ENCODE measurements at places on chromosomes 13 and 19.

- DNase-seq, result peak; percentile 25
Measured at GRCh38 chr13:72983085-72983768, 75.6 kb upstream of the KLF5 start.

- peak; percentile 23 for DNase-seq
Measured at GRCh38 chr13:43284162-43284561, 260.8 kb downstream of the DNAJC15 start.

DNA sequence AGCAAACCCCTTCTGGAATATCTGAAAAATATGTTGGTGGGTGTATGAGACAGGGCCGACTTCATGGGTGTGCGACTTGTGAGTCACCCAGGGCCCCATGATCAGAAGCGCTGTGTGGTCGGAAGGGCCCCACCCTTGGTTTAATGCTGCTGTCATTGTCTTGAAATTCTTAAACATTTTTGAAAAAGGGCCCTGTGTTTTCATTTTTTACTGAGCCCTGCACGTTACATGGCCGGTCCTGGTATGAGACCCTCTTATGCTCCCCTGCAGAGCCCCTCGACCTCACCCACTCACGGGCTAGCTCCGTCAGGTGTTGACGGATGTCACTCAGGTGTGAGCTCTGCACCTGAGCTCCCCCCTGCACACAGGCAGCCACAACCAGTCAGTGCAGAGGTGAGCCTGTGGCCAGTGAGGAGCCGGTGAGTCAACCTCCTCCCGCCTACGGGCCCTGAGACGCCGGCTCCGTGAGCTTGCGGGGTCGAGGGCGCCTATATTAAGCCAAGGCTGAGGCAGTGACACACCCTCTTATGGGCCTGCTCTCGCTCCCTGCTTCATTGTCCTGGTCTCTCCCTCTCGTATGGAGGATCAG is 27.7 kb downstream of the GADD45B start:
- DNase-seq, result peak; percentile 75

GRCh38 chr13:34137200-34137599 is 319.3 kb downstream of the RFC3 start:
- no peak for DNase-seq

DNA sequence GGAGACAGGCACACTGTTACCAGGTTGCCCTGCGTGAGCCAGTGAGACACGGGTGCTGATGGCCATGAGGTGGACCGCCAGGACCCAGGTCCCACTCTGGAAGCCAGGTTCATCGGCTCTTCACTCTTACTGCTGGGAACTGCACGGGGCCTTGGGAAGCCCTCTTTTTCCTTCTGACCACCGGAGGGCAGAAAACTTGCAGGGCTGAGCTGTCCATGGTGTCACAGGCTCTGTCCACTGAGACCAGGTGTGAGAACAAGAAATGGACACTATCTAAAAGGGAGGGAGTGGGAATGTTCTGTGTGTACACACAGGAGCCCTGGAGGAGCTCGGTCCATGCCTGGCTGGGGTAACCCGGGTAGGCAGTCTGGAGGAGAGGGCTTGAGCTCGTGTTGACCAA is 93.4 kb downstream of the UQCRFS1 start:
- no peak for DNase-seq

- DNase-seq, result peak; percentile 56
Measured at GRCh38 chr19:18417250-18418028, 1.8 kb upstream of the SSBP4 start.

DNA sequence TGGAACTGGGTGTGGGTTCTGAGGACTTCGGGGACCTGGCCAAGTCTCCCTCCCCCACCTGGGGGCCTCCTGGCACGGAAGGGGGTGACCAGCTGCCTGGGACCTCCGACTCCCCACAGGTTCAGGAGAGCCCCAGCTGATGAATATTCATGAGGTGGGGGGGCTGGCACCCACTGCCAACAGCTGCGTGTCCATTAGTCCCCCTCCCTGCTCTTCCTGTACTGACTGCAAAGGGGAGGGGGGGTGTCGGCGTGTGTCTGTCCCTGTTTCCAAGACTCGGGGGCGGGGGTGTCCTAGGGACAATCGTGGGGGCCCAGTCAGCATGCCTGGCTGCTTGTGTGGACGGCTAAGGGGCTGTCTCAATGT is 10.6 kb upstream of the NFIX start:
- no peak for DNase-seq

GRCh38 chr19:4847190-4847973 is 15.9 kb upstream of the TICAM1 start:
- no peak for DNase-seq

- DNase-seq, result no peak
Measured at GRCh38 chr13:42094516-42095040, 46.1 kb downstream of the DGKH start.

DNA sequence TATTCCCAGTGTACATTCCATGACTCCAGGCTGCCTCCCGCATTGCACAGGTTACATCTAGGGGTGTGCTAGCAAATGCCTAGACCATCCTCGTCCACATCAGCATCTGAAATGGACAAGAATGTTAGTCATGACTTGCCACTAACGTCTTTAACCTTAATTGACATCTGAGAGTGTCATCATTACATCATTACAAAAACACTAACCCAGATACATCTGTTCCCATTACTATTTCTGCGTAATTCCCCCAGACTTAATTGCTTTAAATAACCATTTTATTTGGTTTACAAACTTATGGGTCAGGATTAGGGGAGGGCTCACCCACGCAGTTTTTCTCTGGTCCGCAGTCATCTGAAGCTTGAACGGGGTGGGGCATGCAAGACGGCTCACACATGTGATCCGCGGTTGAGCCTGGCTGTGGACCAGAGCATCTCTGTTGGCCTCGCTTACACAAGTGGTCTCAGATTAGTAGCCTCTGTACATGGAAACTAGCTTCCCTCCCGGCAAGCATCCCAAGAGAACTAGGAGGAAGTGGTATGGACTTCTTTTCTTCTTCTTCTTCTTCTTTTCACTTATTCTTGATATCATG is 15.9 kb downstream of the KL start:
- peak; percentile 21 for DNase-seq

GRCh38 chr13:113452942-113453901 is at the start of gene ADPRHL1:
Gene ADPRHL1, minus strand, starts transcription at chr13:113453488. Its CDS starts 51 bp downstream, at chr13:113453437.
- no peak for DNase-seq

DNA sequence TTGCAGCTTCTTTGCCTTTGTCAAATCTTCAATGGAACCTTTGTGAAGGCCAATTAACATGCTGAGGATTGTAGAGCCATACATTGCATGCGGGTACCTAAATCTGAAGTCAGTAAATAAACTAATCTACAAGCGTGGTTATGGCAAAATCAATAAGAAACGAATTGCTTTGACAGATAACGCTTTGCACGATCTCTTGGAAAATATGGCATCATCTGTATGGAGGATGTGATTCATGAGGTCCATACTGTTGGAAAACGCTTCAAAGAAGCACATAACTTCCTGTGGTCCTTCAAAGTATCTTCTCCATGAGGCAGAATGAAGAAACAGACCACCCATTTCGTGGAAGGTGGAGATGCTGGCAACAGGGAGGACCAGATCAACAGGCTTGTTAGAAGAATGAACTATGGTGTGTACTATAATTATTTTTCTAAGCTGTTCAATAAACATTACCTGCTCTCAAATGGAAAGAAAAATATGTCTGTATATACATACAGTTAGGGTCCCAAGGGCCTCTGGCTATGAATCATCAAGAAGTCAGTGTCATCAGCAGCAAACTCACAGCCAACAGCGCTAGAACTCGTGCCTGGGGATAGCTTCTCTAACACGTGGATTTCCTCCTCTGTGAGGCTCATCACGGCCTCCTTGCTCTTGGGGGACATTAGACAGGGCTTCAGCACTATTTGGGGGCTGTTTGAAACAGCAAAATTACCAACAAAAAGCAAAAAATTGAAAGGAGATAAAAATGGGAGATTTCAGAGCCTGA is 2.9 kb upstream of the CD70 start:
- DNase-seq, result no peak

GRCh38 chr13:79549355-79550106 is 68.6 kb downstream of the NDFIP2 start:
- no peak for DNase-seq

- DNase-seq, result no peak
Measured at GRCh38 chr19:39937787-39938186, 3.4 kb upstream of the FCGBP start.

GRCh38 chr13:83088858-83089257 is 793.4 kb downstream of the SLITRK1 start:
- DNase-seq, result no peak

GRCh38 chr13:41139296-41139966 is 6.8 kb upstream of the KBTBD6 start:
- no peak for DNase-seq

DNA sequence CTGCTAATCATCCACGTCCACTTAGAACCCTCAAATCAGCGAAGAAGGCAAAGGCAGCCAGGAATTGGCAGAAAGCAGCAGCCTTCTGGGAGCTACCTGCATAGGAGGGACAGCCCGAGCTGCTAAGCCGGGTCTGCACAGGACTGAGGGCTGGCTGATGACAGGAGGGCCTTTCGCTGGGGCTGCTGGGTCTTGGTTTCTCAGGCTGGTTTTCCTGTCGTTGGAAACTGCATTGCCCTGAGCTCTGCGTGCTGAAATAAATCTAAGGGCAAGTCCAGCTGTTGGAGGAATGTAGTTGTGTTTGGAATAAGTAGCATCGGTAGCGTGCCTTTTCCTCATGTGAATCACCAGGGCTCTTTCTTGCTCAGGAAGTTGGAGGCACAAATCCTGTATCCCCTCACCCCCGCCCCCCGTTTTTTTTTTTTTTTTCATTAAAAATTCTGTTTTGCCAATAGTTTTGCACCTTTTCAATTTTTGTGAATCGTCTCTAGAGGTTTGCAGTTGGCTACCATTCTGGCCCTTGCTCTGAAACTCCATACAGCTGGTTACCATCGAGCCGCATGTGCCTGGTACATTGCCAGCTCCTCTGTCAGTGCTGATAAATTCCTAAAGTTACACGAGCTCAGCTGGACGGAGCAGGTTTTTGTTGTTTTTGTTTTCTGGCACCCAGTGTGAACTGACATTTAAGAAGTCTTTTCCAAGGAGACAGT is 193.9 kb upstream of the RNF113B start:
- peak; percentile 70 for DNase-seq

GRCh38 chr13:92074658-92075057 is 676.2 kb downstream of the GPC5 start:
- DNase-seq, result no peak

DNA sequence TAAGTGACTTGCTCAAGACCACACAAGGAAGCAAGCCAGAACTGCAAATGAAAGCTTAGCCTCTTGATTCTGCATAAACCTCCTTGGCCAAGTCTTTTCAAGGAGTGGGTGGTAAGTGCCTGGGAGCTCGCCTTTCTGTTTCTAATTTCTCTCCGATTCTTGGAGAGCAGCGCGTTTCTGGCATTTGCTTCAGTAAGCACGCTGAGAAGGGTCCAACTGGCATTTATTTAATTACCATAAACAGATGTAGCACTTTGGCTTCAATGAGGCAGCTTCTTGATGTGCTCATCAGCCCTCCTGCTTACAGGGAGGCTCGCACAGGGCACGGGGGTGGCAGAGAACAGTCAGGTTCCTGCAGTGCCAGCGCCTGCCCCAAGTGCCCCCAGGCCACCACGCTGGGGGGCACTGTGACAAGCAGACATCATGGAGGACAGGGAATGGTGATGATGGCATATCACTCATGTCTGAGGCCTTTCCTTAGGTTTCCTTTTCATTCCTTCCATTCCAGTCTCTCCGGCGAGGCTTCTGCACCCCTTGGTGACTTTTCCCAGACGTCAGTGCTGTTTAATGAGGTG is 13.3 kb downstream of the SIAH3 start:
- no peak for DNase-seq

DNA sequence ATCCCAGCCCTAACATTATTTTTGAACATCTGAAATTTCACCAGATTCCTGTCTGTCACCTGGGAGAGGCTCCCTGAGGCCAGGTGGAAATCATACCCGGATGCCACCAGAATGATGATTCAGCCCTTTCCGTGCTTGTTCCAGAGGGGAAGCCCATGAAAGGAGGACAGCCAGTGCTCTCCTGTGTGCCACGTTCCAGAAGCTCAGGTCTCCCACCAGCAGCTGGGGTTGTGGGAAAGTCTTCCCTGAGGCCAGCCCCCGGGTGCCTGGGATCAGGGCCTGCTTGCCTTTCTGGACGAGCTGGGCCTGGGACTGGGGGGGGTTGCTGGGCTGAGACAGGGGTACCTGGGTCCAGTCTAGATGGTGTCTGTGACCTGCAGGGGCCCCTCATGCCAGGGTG is 25.5 kb upstream of the IGFL1 start:
- no peak for DNase-seq

DNA sequence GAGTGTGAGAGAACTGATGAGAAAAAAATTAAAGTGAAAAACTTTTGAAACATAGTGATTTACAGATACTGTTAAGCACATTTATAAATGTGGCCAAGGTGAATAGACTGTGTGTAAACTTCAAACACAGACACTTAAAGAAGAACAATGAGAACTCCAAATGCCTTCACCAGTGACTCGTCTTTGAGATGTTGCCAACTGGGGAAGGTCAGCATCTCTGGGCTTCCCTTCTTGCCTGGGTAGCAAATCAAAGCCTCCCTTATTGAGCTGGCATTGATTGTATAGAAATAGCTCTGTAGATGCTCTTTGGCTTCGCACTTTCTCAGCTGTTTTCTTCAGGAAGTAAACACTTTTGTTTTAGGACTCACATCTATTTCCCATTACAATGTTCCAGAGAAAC is 177.3 kb upstream of the SGCG start:
- DNase-seq, result no peak

DNA sequence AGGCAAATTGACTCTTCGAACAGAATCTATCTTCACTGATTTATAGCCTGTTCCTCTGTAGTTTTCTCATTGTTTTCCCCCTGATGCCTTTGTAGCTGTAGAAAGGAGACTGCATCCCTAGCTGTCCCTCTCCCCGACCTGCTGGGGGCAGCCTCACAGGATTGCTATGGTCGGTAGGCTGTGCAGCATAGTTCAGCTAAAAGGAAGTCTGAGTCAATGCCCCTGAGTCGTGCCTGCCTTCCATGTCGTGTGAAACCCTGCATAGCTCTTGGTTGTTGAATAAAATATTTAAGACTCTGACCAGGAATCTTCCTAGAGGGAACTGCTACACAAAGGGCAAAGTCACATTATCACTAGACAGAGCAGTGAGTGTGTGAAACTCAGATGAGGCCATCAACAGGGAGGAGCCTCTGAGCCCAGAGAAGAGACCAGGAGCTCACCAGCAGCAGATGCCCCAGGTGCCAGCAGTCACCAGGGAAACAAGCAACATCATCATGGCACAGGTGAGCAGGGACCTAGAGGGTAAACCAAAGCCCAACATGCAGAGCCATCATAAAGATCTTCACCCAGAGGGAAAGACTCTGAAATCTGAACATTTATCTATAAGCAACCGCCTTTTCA is 108.4 kb upstream of the NBEA start:
- DNase-seq, result peak; percentile 33

GRCh38 chr19:51108805-51109146 is 567 bp upstream of the CTU1 start:
- no peak for DNase-seq
